Right lung (tissue), 10 donors: ENCODE measurements at places on chromosomes 3 and 15.

- DNase-seq: no peak
Measured at GRCh38 chr15:55774113-55774970, 31.4 kb upstream of the PRTG start.

DNA sequence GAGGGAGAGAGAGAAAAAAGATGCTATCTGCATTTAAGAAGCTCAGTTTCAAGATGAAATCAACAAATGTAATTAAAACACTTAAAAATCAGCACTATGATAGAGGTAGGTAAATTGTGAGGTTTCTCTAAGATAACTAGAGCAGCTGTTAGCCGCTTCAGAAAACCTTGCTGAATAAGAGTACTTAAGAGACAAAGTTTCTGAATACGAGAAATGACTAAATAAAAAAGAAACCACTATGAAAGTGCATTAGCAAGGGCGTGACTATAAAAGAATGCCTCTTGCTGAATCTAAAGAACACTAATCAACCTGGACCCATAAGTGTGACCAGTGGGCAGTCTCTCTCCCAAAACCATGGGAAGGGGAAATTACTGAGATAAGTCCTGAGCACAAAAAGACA, 41.8 kb downstream of the IQCB1 start:
- no peak for DNase-seq

DNA sequence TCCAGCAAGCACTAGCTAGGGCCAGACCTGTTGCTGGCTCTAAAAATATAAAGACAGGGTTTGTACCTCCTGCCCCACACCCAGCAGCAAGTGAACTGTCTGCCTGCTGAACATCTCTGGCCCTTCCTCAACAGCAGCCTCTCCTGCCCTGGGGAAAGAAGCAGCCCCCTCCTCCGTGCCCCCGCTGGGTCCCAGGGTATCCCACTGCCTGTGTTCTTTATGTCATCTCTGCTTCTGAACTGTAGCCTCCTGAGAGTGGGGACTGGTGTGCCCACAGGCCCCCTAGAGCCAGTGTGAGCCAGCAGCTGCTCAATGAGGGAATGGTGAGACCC, 54.5 kb downstream of the ACAD9 start:
- no peak for DNase-seq

- no peak for DNase-seq
Measured at GRCh38 chr3:178562143-178562946, 26.1 kb downstream of the KCNMB2 start.

GRCh38 chr3:66113542-66113941, 74.8 kb upstream of the MAGI1 start:
- DNase-seq: no peak

DNA sequence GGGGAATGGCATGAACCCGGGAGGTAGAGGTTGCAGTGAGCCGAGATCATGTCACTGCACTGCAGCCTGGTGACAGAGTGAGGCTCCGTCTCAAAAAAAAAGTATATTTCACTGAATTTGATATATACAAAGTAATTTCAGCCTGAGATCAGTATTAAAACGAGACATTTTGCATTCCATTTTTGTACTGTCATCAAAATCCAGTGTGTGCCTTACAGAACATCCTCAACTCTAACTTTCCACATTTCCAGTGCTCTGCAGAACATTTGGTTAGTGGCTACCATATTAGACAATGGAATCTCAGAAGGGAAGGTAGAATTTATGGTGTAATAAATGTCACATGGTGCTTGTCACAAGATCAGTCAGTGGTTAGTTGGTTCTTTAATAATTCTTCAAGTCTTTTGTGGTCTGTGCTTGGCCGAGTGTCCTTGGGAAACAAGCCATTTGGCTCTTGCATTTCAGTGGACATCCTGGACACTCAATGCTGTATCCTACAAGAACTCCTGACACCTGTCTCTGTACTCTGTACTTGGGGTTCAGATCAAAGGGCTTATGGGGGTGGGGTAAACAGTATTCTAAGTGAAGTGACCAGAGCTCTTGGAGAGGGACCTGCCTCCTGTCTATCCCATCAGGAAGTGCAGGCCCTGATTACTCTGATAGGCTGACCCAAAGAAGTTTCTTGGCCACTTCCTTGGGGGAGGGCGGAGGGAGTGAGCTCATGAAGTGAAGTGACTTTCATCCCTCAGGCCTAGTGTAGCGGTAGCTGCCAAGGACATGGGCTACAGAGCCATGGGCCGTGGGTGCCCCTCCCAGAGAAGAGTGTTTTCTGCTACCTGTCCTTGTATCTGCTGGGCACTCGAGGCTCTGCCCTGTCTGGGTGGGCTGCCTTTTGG, 3.7 kb downstream of the ACVR2B start:
- no peak for DNase-seq

DNA sequence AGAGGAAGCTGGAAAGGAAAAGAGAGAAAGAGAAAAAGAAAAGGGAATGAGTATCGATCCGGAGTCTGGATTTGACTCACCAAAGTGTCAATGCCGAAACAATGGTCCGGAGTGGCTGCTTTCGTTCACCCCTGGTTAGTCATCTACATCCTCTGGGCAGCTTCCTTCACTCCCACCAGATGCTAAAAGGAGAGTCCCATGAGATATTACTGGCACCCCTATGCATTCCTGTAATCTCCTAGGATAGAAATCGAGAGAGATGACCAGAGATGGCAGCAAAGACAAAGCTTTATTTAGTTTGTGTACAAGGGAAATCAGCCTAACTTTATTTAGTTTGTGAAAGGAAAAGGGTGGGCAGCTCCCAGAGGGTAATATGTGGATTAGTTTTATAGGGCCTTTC, 622.2 kb downstream of the ZPLD1 start:
- DNase-seq: no peak

DNA sequence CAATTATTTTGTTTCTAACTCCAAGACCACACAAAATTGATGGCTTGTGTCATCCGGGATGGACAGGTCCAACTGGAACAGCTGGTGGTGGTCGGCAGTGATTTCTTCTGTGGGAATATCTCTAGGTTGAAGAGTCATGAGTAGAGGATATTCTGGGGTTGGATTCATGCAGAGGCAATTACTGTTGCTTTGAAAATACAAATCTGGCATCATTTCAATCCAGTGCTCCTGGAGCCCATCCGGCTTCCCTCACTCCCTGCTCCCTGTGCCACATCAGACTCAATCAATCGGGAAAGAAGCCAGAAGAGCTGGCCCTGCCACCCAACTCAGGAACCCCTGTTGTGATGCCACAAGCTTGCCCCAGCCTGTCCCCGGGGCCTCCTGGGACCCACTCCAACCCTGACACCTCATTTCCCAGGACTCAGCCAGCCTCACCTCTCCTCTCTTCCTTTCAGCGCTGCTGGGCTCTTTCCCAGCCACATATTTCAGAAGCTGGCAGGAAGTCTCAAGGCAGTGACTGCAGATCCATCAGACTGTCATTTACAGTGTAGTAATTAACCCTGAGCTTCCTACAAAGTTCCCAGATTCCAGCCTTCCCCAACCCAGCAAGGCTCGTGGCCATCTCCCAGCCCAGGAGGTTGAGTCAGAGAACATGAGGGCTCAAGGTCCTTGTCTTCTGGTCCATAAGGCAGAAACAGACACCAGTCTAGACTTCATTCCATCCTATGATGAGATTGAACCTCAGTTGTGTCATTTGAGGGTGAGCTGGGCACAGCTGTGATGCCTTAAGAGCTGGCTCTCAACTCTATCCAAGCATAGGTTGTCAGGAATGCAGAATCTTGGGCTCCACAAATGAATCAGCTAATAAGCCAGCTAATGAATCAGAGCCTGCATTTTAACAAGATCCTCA, 114.0 kb downstream of the FAM174B start:
- peak; percentile 69 for DNase-seq

GRCh38 chr3:32450426-32450825, 52.2 kb downstream of the CMTM6 start:
- DNase-seq: no peak

DNA sequence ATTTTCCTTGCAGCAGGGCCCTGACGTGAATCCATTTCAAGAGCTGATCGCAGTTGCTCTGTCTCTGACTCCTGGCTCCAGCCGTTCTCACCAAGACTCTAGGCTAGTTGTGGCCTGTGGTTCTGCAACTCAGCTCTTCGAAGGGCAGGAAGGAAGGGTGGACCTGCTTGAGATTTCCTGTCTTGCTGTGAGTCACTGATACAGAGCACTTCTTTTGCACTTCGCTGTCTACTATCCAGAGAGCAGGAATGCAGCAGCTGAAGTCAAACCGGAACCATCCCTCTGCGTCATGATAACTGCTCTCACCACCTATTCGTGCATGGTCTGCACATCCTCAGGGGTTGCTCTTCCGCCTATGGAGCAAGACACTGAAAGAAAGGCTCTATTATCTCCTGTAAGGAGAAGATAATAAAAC, 59.7 kb downstream of the RAP2B start:
- no peak for DNase-seq

DNA sequence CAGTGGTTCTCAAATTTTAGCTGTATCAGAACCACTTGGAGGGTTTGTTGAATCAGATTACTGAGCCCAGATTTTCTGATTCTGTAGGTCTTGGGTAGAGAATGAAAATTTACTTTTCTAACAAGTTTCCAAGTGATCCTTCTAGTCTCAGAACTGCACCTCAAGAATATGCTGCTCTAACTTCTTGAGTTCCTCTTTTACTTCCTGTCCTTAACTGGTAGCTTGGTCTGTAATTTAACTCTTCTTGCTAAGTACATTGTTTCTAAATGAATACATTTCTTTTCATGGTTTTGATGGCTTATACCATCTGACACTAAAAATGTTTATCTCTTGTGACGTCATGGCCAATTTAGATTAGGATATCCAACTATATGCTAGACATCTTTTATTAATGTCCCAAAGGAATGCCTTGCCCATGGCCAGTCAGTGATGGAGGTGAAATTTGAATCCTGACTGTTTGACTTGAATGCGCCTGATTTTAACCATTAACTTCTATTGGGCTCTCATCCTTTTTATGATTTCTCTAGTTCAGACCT, 262.6 kb upstream of the NAALADL2 start:
- DNase-seq: no peak

- DNase-seq: no peak
Measured at GRCh38 chr15:27820722-27821121, 278.4 kb downstream of the OCA2 start.

DNA sequence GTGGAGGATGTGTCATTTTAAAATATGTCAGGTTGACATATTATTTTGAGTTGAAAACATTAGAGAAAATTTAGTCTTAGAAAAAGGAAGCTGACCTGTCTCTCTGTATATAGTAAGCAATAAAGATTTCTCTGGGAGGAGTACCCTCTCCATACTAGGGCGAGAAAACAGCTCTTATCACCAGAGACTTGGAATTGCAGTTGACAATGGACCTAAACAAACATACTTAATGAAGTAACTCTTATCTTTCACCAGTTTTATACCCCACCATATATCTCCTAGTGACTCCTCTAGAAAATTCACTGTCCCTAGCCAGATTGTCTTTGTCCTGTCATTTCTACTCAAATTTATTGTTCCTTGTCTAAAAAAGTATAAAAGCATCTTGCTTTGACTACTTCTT, 7.2 kb upstream of the GATM start:
- DNase-seq: no peak

GRCh38 chr3:122581622-122582021, 4.2 kb downstream of the PARP15 start:
- no peak for DNase-seq

GRCh38 chr3:356952-357351, 160.4 kb downstream of the CHL1 start:
- no peak for DNase-seq

- no peak for DNase-seq
Measured at GRCh38 chr15:56215769-56216168, 27.9 kb downstream of the RFX7 start.

DNA sequence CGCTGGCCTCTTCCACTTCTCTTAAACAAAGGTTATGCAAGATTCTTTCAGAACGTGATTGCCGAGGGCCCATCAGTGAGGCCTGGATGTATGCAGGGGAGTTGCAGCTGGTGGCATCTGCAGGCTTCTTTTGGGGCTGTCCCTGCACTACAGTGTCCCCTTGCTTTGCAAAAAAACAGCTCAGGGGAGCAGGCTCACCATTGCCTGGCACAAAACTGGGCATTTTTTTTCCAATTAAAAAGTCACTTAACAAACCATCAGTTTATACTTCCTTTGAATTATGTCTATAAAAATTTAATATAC, 148.6 kb downstream of the ATP10A start:
- DNase-seq: no peak

GRCh38 chr3:156388497-156389448, 166.1 kb downstream of the SSR3 start:
- DNase-seq: no peak

DNA sequence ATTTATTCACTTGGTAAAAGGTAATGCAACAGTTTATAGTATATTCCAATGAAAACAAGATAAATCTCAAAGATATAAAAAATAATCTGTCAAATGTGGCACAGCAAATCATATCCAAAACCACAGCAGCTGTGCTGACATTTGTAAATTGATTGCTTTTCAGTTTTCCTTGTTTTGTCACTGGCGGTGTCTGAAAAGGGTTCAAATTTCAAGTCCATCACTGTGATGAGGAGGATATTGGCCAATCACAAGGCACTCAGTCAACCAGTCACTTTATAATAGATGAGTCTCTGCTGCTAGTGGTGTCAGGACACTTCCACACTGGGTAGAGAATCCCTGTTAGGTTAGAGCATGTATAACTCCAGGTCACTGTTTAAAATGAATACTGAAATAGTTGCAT, 154.8 kb downstream of the SLC9A9 start:
- DNase-seq: no peak

- peak; percentile 60 for DNase-seq
Measured at GRCh38 chr3:42803414-42804105, 730 bp downstream of the HIGD1A start.

DNA sequence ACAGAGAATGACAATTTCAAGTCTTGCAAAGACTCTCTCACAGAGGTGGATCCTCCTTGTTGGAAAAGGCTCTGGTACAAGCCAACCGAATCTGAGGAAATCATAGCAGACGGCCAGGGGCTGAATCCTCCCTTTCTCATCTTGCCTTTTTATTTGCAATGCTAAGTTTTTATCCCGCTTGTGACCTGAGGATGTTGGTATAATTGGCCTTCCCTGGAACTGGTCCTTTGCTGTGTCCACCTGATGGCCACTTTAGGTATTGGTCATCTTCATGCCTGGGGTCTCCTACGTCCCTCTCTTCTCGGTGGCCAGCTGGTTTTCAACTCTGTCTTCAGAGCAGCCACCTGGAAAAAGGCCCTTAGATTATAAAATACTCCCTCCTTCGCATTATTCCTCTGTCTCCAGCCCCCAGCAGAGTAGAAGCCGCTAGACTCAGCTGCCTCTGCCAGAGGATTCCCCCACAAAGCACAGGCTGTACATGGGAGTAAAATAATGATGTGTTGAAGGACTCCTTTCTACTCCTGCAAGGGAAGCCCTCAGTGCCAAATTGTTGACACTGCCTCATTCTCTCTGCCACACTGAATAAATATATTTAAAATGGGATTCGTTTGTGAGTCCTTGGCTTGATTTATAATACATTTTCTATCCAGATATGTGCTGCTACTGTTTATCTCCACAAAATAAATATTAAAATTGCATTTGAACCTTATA, 208.9 kb upstream of the CFAP20DC start:
- no peak for DNase-seq
